Cortex of kidney (tissue), 1 donor: ENCODE measurements at places on chromosomes 5 and 9.

DNA sequence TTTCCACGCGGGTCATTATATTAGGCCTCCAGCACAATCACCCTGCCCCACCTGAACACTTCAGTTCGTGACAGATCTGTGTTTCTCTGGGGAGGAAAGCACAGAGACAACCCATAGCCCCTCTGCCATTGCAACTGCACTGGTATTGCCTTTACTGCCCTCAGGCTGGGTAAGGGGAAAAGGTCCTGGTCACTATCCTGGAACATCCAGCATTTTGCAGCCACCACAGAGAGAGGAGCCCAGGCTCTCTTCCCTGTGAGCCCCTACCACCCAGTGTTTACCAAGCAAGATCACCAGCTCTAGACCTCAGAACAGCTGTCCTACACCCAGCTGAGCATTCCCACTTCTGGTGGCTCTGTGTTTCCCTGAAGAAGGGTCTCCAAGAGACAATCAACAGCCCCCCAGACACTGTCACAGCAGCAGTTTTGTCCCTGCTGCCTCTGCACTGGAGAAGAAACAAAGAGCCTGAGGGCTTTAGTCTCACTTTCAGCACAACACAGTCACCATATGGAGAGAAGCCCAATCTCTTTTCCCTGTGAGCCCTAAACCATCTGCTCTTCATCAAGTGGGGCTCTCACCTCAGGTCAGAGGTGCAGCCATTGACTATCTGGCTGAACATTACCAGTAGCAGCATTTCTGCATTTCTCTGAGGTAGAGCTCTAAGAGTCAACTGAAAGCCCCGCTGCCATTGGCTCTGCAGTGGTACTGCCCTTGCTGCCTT is 655.2 kb upstream of the FAM174A start:
- DNase-seq, result no peak

GRCh38 chr9:93177676-93178075 is 6.3 kb upstream of the WNK2 start:
- no peak for DNase-seq

GRCh38 chr9:123353984-123354591 is 1.9 kb upstream of the CRB2 start:
- DNase-seq, result no peak

DNA sequence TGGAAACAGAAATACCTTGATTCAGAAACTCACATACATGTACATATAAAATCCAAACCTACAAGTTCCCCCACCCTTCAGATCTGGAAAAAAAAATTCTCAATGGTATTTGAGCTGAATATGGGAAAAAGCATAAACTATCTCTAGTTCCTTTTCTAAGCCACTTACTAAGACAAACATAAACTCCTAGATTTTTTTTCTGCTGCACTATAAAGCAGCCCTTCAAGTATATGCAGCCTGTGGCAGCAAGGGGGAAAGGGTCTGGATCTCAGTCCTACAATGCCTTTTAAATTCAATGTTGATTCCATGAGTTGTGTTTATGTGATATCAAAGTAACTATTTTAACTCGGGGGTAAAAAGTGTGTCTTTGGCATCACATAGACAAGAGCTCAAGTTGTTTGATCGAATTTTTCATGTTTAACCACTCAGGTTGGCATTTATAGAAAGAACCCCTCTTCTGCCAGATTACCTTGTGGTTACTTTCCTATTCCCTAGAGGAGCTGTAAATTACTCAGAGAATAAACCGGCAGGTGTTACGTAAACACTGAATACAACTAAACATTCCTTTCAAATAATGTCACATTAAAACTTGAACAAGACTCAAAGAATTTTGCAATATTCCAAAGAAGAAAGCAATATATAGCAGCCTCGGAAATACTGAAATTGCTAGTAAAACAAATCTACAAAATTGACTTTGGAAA is 91.8 kb upstream of the FER start:
- no peak for DNase-seq

DNA sequence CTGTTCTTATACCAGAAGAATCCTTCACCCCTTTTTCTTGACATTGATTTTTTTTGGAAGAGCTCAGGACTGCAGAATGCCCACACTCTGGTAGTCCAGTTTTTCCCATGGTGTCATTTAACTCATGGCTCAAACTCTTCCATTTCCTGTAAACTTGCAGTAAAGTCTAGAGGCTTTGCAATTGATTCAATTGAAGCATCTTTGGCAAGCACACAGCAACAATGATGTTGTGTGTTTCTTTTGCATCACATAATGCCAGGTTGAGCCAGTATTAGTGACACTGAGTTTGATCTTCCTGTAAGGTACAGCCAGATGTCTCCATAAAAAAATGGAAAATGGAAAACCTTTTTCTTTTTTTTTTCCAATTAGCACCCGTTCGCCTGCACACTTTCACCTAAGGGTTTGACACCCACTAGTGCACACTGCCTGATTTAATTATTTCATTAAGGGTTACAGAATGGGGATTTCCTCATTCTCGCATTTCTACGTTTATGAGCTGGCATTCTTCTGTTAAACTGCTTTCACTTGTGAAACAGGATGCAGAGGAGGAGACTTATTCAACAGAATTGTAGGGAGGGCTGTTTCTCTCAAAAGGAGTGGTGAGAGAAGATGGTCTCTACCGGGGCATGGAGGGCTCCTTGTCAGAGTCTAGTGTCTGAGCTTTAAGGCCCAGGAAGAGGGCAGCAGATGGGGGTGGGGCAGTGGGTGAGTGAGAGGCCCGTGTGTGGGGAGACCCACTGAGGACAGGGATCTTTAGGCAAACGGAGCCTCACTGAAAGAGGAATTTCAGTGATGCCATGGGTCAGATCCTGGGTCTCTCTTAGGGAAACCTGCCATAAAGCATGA is 2.2 kb upstream of the S1PR3 start:
- no peak for DNase-seq

GRCh38 chr9:125387861-125388524 is 126.4 kb downstream of the GAPVD1 start:
- DNase-seq, result no peak

- DNase-seq, result no peak
These were observed 560.5 kb upstream of the MEF2C start for GRCh38 chr5:89443508-89443907.

DNA sequence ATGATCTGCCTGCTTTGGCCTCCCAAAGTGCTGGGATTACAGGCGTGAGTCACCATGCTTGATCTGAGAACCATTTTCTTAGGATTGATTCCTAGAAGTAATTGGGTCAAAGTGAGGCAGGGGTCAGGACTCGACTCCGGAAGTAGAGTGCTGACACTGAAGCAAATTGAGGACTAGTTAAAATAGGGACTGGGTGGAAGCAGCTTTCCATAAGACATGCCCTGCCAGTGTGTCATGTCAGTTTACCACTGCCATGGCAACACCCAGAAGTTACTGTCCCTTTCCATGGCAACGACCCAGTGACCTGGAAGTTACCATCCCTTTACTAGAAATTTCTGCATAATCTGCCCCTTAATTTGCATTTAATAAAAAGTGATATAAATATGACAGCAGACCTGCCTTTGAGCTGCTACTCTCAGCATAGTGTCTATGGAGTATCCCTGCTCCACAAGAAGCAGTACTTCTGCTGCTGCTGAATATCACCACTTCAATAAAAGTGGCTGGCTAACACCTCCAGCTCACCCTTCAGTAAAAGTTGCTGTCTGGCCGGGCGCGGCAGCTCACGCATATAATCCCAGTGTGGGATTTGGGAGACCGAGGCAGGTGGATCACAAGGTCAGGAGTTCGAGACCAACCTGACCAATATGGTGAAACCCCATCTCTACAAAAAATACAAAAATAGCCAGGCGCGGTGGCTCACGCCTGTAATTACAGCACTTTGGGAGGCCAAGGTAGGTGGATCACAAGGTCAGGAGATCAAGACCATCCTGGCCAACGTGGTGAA is 47.8 kb upstream of the JADE2 start:
- no peak for DNase-seq

- DNase-seq, result no peak
These were observed 136.9 kb upstream of the PRR16 start for GRCh38 chr5:120327180-120327579.
